ELR (cell line): ENCODE measurements at places on chromosomes 5 and 9.

DNA sequence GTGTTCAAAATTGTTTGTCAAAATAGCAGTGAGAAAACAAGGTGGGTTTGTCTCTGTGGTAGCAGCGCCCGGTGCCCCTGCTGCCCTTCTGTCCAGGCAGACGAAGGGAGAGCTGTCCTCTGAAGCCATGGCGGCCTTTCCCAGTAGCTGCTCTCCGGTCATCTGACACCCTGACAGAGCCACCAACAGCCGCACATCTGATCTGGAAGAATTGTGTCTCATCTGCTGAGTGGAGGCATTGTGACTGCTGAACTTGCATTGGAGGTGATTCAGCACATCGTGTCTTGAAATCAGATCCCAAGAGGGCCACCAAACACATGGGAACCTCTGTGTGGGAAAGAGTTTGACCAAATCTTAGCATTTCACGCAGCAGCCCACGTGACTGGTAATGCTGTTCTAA lies 337.6 kb upstream of the IRX1 start:
- no peak for DNase-seq

DNA sequence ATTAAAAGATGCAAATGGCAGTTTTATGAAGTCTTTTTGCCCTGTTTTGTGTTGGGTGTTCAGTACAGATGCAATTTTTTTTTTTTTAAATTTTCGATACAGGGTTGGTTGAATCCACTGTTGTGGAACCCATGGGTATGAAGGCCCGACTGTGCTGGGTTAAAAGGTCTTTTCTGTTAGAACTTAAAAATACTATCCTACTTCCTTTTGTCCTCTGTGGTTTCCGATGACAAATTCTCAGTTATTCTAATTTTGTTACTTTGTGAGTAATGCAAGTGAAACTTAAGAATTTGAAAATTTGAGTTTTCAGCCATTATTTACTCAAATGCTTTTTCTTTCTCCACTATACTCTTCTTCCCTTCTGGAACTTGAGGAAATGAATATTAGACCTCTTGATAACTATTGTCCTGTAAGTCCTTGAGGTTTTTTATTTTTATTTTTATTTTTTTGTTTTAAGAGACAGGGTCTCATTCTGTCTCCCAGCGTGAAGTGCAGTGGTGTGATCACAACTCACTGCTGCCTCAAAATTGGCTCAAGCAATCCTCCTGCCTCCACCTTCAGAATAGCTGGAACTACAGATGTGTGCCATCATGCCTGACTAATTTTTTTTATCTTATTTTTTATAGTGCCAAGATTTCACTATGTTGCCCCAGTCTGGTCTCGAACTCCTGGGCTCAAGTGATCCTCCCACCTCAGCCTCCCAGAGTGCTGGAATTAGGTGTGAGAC lies 67.5 kb downstream of the ZCCHC7 start:
- DNase-seq: peak; percentile 76

GRCh38 chr5:68289498-68289897 lies 73.9 kb downstream of the PIK3R1 start:
- DNase-seq: no peak

GRCh38 chr5:149151717-149152116 lies 10.4 kb downstream of the ABLIM3 start:
- DNase-seq: peak; percentile 70

- DNase-seq: peak; percentile 89
Measured at GRCh38 chr5:173328844-173329490, 753 bp upstream of the STC2 start.

- peak; percentile 31 for DNase-seq
Measured at GRCh38 chr9:21357479-21358460, 7.1 kb upstream of the IFNA6 start.

DNA sequence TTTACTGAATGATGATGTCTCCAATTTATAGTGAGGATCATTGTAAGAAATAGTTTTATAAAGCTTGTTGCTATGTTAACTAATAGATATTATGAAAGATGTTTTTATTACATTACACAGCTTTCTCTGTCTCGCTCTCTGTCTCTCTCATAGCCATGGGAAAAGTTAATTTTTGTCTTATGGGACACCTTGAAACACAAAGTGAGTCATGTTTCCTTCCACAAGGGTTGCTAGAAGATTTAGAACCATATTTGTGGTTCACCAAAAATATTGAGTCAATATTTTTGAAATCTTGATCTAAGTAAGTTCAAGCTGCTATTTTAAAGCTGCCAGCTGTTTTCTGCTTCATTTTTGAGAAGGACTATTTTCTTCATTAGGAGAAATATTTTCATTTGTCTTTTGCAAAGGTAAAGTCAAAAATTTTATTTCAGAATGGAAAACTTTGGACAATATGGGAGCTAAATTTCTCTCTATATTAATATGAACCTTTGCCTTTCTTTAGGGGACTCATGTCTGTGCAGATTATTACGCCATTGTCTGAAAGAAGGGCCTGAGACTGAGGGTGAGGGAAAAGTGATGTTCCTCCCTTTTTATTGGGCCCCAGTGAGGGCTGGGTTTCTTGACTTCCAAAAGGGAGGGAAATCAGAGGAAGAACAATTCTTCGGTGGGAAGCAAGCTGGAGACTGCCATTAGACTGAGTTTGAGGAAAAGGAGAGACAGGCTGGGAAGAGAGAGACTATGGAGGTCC lies 87.9 kb upstream of the SLC24A2 start:
- no peak for DNase-seq

- peak; percentile 50 for DNase-seq
Measured at GRCh38 chr5:168947212-168947868, 353.6 kb downstream of the SLIT3 start.

- no peak for DNase-seq
Measured at GRCh38 chr5:42634575-42634974, 122.0 kb upstream of the CCDC152 start.

DNA sequence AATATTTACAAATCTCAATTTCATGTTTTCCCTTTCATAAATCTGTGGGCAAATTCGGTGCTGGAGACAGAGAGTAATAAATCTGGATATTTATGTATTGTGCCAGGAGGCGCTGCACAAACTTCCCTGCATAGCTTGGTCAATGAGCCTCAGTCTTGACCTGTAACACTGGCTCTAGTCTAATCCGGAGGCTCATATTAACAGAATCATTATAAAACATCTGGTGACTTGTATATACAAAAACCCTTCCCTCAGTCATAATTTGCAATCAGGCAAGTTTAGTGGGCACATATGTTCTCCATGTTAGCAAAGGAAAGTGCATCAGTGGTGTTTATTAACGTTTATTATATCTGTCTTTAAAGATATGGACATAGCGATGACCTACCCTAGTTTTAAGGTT lies 104.0 kb upstream of the BNC2 start:
- DNase-seq: no peak
